ENCODE measurements at places on chromosomes 4 and X. TPM values are rescaled to one million over a fixed set of nuclear protein-coding genes. Genes with fewer than 3 reads are reported as not detected.
A peak's percentile ranks its signal among the peaks of the same experiment; 100 is the strongest.

The GRIA2 gene
- not detected for total RNA-seq

The MAGEC2 gene
- total RNA-seq: not detected

The SYP gene
- 0.27 TPM for total RNA-seq

The CSN3 gene
- not detected for total RNA-seq

The TRPC5OS gene
- total RNA-seq: not detected

The LONRF3 gene
- total RNA-seq: not detected

The GPR173 gene
- 3.0 TPM for total RNA-seq

The FAM156B gene
- total RNA-seq: 9.7 TPM

The LAMP2 gene
- 124 TPM for total RNA-seq

The DIPK2B gene
- total RNA-seq: not detected

The NAP1L3 gene
- 1.8 TPM for total RNA-seq

DNA sequence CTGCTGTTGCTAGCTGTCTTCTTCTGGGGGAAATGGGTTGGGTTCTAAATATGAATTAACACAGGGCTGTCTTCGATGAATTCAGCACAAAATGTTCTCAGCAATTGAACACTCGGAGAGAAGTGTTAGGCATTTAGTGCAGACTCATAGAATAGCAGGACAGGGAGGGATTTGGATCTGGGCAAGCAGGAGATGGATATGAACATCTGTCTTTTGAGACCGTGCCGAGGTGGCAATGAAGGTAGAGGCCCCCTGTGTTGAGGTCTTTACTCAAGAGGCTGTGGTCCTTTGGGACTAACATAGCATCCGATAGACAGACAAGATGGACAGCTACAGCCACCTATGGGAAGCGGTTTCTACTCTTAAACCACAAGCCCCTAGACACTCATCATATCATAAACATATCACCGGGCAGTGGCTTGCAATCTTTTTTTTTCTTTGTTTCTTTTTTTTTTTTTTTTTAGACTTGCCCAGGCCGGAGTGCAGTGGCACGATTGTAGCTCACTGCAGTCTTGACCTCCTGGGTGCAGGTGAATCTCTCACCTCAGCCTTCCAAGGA, 6.7 kb downstream of the CD99 start:
- peak overlapping the region; percentile 97 for H3K27ac ChIP-seq

DNA sequence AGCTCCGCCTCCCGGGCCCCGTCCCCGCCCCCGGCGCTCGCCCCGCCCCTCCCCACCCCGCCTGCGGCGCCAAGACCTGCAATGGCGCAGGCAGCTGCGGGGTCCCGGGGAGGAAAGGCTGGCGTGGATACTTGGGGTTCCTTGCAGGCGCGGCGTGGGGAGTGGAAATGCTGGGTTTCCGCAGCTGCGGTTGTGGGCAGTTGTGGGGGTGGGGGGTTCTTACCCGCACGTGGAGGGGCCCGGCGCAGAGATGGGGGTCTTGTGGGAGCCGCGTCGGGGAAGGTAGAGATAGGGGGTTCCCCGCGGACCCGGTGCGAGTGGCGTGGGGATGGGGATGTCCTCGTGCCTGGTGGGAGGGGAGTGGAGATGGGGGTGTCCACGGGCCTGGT, 680 bp upstream of the ASMTL start:
- H3K4me3 ChIP-seq: peak overlapping the region; percentile 78
- peaks cover 7% of the 10 kb centered on the region for H3K27me3 ChIP-seq
- H3K36me3 ChIP-seq: peaks cover 17% of the 10 kb centered on the region
- no peaks in the 10 kb centered on the region for H3K4me1 ChIP-seq
- H3K27ac ChIP-seq: peak overlapping the region; percentile 47

DNA sequence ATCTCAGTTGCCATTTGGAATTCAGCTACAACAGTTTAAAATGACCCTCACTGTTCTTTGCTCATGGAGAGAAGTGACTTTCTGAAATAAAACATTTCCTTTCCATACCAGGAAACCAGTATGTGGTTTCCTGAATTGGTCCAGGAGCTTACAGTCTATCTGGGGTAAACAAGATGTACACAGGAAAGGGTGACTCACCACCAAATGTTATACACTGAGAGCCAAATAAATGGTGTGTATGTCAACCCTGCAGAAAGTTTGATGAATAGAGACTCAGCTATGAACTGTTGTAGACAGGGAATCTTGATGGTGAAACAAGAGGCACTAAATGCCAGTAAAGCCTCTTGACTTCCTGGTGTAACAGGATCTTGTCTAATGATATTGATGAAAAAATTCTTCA, 100.4 kb downstream of the HS6ST2 start:
- no peak overlapping the region for H3K27ac ChIP-seq
- H3K27me3 ChIP-seq: no peaks in the 10 kb centered on the region
- H3K4me1 ChIP-seq: no peaks in the 10 kb centered on the region
- no peaks in the 10 kb centered on the region for H3K36me3 ChIP-seq
- no peak overlapping the region for H3K4me3 ChIP-seq

- peaks cover 5% of the 10 kb centered on the region for H3K27me3 ChIP-seq
- no peak for DNase-seq
- H3K4me1 ChIP-seq: no peaks in the 10 kb centered on the region
- H3K27ac ChIP-seq: no peak overlapping the region
Measured at GRCh38 chr4:111789901-111790640, 355.2 kb upstream of the FAM241A start.

- no peak overlapping the region for H3K4me3 ChIP-seq
- no peak overlapping the region for H3K27ac ChIP-seq
- no peak for DNase-seq
- H3K27me3 ChIP-seq: peaks cover 2% of the 10 kb centered on the region
- H3K4me1 ChIP-seq: no peaks in the 10 kb centered on the region
- no peaks in the 10 kb centered on the region for H3K36me3 ChIP-seq
Measured at GRCh38 chrX:15107367-15107988, 162.4 kb downstream of the ASB9 start.

GRCh38 chr4:75769036-75769435, 44.7 kb downstream of the USO1 start:
- DNase-seq: peak; percentile 55
- peaks cover 2% of the 10 kb centered on the region for H3K27me3 ChIP-seq
- H3K27ac ChIP-seq: peak overlapping the region; percentile 94
- H3K4me1 ChIP-seq: peaks cover 19% of the 10 kb centered on the region
- peak overlapping the region; percentile 61 for H3K4me3 ChIP-seq

DNA sequence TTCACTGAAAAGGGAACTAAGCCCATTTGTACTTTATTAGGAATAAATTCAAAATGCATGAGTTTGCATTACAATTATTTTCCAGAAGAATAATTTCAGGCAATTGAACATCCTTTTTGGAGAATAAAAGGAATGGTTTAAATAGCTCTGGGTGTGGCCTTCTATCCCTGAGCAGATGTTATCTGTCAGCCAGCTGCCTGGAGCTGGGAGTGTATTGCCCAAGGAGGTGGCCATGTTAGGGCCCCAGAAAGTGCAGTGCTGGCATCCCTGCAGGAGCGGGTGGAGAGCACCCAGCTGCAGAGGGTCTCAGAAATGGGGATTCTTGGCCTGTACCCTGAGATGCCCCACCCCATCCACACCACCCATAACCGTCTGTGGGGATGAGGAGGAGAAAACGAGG, 21.6 kb upstream of the VEGFD start:
- DNase-seq: no peak
- no peaks in the 10 kb centered on the region for H3K36me3 ChIP-seq
- H3K4me3 ChIP-seq: no peak overlapping the region
- no peaks in the 10 kb centered on the region for H3K4me1 ChIP-seq

DNA sequence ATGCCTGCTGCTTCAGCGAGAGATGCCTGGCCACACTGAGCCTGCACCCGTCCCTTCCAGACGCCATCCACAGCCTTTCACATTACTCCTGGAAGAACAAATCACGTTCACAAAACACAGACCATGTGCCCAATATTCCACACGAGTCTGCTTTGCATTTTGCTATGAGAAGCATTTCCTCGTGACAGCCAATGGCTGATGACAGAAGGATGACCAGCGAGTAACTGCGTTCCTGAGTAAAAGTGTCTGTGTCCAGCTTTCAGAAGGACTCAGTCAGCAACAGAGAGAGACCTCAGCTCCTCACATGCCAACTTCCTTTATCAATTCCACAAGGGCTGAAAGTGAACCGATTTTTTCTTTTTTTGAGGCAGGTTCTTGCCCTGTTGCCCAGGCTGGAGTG, 19.5 kb downstream of the NAT8L start:
- H3K27me3 ChIP-seq: peaks cover 4% of the 10 kb centered on the region
- no peak overlapping the region for H3K4me3 ChIP-seq
- peak; percentile 33 for DNase-seq
- H3K27ac ChIP-seq: no peak overlapping the region

DNA sequence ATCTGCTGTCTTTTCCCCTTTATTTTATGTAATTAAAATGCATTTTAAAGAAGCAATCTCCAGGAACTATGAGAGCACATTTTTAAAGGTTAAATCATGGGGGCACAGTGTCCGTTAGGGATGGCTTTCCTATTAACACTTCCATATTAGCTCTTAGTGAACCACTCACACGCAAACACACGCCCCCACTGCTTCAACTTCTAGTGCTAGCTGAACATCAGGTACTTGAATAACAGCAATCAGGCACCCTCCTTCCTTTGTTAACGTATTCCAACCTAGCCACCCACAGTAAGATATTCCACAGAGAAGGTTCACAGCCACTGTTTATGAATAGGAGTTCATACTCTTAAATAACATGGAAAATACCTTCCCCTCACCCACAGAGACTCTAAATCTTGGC, 9.3 kb downstream of the TMEM255A start:
- no peaks in the 10 kb centered on the region for H3K36me3 ChIP-seq
- no peak overlapping the region for H3K4me3 ChIP-seq
- H3K27me3 ChIP-seq: peaks cover 11% of the 10 kb centered on the region
- 0 out of 2 replicates have a peak, but pooled peaks cover 10% of the 10 kb centered on the region for H3K4me1 ChIP-seq

DNA sequence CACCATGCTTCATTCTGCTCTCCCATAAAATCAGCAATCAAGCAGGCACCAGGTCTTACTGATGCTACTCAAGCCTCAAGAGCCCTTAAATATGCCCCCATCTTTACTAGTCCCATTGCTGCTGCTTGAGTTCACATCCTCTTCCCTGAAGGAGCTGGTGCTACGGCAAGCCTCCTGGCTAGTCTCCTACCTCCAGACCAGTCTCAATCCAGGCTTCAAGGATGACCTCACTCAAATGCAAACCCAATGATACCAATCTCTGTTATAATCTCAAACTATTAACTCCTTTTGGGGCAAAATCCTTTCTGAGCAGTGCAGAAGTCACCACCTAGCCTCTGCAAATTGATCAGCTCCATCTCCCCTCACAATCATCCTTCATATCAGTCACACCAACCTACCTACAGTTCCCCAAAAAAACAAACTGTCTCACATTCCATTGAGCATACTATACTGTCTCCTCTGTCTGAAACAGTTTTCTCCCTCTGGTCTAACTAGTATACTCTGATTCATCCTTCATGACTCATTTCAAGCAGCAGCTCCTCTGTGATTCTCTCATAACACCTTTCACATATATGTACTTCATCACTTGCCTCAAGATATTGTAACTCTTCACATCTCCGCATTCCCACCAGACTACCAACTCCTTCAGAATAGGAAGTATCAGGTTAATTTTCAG, 30.0 kb downstream of the PAPSS1 start:
- H3K4me1 ChIP-seq: no peaks in the 10 kb centered on the region
- H3K27ac ChIP-seq: no peak overlapping the region
- H3K36me3 ChIP-seq: peaks cover 6% of the 10 kb centered on the region
- no peak overlapping the region for H3K4me3 ChIP-seq
- DNase-seq: peak; percentile 88

GRCh38 chr4:2364654-2365053, 53.8 kb downstream of the ZFYVE28 start:
- peaks cover 11% of the 10 kb centered on the region for H3K36me3 ChIP-seq
- peaks cover 4% of the 10 kb centered on the region for H3K4me1 ChIP-seq
- H3K27ac ChIP-seq: no peak overlapping the region
- H3K4me3 ChIP-seq: peak overlapping the region; percentile 81

GRCh38 chr4:158162631-158163030, 10.2 kb downstream of the GASK1B start:
- no peaks in the 10 kb centered on the region for H3K36me3 ChIP-seq
- H3K27ac ChIP-seq: no peak overlapping the region
- no peaks in the 10 kb centered on the region for H3K27me3 ChIP-seq
- no peak for DNase-seq
- H3K4me3 ChIP-seq: no peak overlapping the region

DNA sequence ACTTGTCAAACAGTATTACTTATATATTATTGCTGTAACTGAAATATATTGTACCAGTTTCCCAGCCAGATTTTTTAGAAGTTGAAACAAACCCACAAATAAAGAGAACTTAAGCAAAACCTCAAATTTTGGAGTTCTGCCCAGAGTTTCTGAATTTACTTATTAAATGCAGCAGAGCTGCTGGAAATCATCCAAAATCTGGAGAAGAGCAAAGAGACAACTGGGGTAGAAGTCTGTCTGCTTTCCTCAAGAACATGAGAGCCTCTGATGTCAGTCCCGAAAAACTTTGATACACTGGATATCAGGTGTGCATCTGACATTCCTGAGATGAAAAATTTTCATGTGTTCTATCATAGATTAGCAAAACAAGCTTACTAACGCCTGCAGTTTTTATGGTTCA, 325.9 kb downstream of the NR3C2 start:
- H3K36me3 ChIP-seq: no peaks in the 10 kb centered on the region
- H3K4me1 ChIP-seq: no peaks in the 10 kb centered on the region
- H3K4me3 ChIP-seq: no peak overlapping the region
- H3K27me3 ChIP-seq: peaks cover 5% of the 10 kb centered on the region
- no peak overlapping the region for H3K27ac ChIP-seq
- peak; percentile 23 for DNase-seq
